ENCODE measurements at places on chromosomes 13 and 19.
A peak's percentile ranks its signal among the peaks of the same experiment; 100 is the strongest.

DNA sequence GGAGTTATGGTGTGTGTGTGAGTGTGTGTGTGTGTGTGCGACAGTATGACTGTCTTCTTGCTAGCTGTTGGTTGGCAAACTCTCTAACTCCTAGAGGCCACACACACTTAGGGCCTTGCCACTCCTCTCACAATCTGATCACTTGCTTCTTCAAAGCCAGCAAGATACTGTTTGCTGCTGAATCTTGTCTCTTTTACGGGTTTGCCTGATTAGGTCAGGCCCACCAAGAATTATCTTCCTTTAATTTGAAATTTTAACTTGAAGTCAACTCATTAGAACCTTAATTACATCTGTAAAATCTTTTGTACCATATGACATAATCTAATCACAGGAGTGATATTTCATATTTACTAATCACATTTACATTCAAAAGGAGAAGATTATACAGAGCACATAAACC, 359.2 kb upstream of the SGCG start:
- no peak for DNase-seq

DNA sequence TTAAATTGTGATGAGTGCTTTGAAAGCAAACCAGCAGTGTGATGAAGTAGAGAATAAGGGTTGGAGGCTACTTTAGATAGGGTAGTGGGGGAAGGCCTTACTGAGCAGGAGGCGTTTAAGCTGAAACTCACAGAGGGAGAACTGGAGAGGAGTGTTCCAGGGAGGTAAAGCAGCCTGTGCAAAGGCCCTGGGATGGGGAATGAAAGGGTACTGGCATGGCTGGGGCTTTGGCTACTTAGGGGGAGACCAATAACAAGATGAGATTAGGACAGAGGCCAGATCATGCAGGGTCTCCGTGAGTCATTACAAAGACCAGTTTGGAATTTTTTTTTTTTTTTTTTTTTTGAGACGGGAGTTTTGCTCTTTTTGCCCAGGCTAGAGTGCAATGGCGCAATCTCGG, 1.1 kb downstream of the PPP5C start:
- DNase-seq, result no peak

DNA sequence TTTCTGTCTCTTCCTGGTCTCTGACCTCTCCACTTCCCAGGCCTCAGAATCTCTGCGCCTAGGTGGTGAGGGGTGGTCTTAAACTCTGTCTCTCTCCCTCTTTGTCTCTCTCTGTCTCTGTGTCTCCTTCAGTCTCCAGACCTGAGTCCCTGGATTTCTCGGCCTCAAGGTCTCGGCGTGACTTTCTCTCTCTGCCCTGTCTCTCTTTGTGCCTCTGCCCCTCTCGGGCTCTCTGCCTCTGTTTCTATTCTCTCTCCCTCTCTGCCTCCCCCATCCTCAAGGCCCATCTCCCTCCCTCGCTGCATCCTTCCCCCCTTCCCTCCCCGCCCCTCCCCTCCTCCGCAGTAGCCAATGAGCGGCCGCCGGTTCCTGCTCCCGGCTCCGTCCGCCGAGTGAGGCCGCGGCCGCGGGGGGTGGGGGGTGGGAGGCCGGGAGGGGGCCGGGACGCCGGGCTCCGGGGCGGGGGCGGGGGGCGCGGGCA, at the start of gene CACNG7:
TSS of gene CACNG7 (plus strand) at position 344 of the 481 bp plus-strand sequence. CDS start 3,554 bp downstream, outside the sequence.
- no peak for DNase-seq

DNA sequence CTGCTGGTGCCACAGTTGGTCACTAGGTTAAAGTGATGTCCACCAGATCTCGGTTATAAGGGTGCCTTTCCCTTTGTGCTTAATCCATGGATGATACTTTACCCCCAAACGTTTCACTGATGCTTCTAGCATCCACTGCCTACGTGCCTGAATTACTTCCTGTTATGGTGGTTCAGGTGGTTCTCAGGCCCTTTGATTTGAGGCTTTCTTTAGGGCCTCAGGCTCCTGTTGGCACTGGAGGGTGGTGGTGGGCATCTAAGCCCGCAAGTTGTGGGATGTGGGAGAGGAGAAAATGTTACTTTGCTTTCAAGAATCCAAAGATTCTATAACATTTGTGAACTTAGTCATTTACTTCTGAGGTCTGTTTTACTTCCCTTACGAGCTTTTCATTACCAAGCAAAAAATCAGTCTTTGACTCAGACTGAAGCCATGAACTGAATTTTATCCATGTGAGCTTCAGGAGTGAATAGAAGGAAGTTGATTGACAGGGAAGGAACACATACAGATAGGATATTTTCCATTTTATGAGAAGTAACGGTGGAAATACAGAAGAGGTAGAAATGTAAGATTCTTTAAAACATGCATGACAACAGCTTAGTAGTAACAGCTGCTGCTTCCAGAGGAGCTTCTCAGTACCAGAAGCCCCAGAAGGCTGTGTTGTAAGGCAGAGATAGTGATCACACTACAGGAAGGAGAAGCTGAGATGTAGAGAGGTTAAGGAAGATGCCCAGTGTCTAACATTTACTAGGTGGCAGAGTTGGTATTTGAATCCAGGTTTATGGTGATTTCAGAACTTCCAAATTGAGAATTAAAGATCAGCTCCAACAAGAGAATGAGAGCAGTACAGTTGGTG, 65.0 kb downstream of the ARHGEF7 start:
- no peak for DNase-seq

GRCh38 chr19:18109341-18109732, 11.8 kb downstream of the MAST3 start:
- DNase-seq, result no peak

GRCh38 chr13:48043789-48044503, 6.4 kb downstream of the NUDT15 start:
- no peak for DNase-seq

DNA sequence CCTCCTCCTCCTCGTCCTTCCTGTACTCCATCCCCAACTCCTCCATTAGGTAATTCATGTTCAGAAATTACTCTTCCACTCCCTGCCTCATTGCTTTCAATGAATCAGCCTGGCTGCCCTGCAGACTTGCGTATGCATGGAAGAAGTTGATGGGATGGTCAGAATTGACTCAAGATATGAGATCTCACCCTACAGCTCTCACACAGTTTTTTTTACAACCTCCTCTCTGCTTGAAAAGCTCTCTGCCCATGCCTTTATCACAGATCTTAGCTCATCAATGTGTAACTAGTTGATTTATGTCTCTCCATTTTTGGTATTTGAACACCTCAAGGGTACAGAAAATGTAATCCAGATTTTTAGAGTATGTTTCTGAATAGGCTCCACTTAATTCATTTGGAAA, 506.9 kb downstream of the TBC1D4 start:
- no peak for DNase-seq

- DNase-seq, result peak; percentile 3
Observed at GRCh38 chr13:90867336-90867683, 480.2 kb upstream of the MIR17HG start.

- no peak for DNase-seq
Observed at GRCh38 chr19:49786376-49786820, 19.6 kb downstream of the AP2A1 start.

All from stimulated activated CD4-positive, alpha-beta T cell treated with anti-CD3 and anti-CD28 coated beads, Interleukin-15, amount 100 ng/mL, for 48 hours (primary cell).